ENCODE measurements at places on chromosomes 6 and 20. TPM values are rescaled to one million over a fixed set of nuclear protein-coding genes. Genes with fewer than 3 reads are reported as not detected.

The BPIFB4 gene
- not detected for total RNA-seq

The SSR1 gene
- total RNA-seq = 53.9 TPM

The ZC2HC1B gene
- total RNA-seq = not detected

The EDEM2 gene
- 8.7 TPM for total RNA-seq

The SUMO4 gene
- total RNA-seq = 11.1 TPM

The PDYN gene
- total RNA-seq = not detected

The TPD52L1 gene
- total RNA-seq = 74.9 TPM

The TCP11 gene
- total RNA-seq = 0.66 TPM

The OGFR gene
- 46.6 TPM for total RNA-seq

The SLC22A2 gene
- total RNA-seq = 0.28 TPM

The SULF2 gene
- 63.4 TPM for total RNA-seq

The MUC22 gene
- not detected for total RNA-seq

The POU5F1 gene
- not detected for total RNA-seq

The SLC25A27 gene
- total RNA-seq = 25.0 TPM

Measured in sigmoid colon (tissue), 7 donors.